ENCODE measurements at places on chromosomes 11 and 22. TPM values are rescaled to one million over a fixed set of nuclear protein-coding genes. Genes with fewer than 3 reads are reported as not detected.

GRIK4 gene
- polyA plus RNA-seq: not detected

C11orf16 gene
- polyA plus RNA-seq: not detected

GRCh38 chr22:41595703-41596102 is 6.1 kb upstream of the PMM1 start:
- DNase-seq: no peak

GRCh38 chr11:64546600-64546999 is 44.4 kb upstream of the SLC22A12 start:
- DNase-seq: no peak
